Activated T-helper 2 cell treated with anti-CD3 and anti-CD28 coated beads, Interferon-gamma antibody, Interleukin-2, Interleukin-4, amounts not matched to agents 10 μg/mL and 5 μg/mL and 100 μg/mL, durations not matched to agents 14 hours and 24 hours and 36 hours (primary cell): ENCODE measurements at places on chromosomes 4 and X. TPM values are rescaled to one million over a fixed set of nuclear protein-coding genes. Genes with fewer than 3 reads are reported as not detected.

Gene HPGD
- total RNA-seq, result 0.48 and 1.2 TPM in 2 replicates

Gene BEX1
- total RNA-seq, result not detected in 2 replicates

Gene GPM6B
- total RNA-seq, result not detected in 2 replicates

Gene AMOT
- 1.7 TPM in 2 replicates for total RNA-seq

Gene FAM149A
- 0.30 and 0.60 TPM in 2 replicates for total RNA-seq

Gene DCAF16
- 41.1 and 41.7 TPM in 2 replicates for total RNA-seq

Gene HEPH
- total RNA-seq, result not detected in 2 replicates

Gene GPR78
- not detected in 2 replicates for total RNA-seq

Gene RTL5
- 0.23 and 0.25 TPM in 2 replicates for total RNA-seq

Gene AKAP4
- total RNA-seq, result not detected in 2 replicates

Gene SLC6A14
- not detected in 2 replicates for total RNA-seq

Gene APLN
- 0.32 and 0.39 TPM in 2 replicates for total RNA-seq

Gene BGN
- not detected in 2 replicates for total RNA-seq

Gene ARX
- not detected in 2 replicates for total RNA-seq

Gene XKRX
- 0.23 and 0.25 TPM in 2 replicates for total RNA-seq
